Stimulated activated CD8-positive, alpha-beta memory T cell treated with anti-CD3 and anti-CD28 coated beads, Interleukin-7, amount 100 ng/mL, for 1 hour (primary cell): ENCODE measurements at places on chromosomes 1 and 21.

GRCh38 chr1:160576390-160576789, 2.9 kb downstream of the CD84 start:
- no peak for DNase-seq

GRCh38 chr1:56566061-56566744, 13.2 kb downstream of the PLPP3 start:
- no peak for DNase-seq

GRCh38 chr21:43783098-43783700, 6.2 kb upstream of the RRP1 start:
- DNase-seq: no peak

DNA sequence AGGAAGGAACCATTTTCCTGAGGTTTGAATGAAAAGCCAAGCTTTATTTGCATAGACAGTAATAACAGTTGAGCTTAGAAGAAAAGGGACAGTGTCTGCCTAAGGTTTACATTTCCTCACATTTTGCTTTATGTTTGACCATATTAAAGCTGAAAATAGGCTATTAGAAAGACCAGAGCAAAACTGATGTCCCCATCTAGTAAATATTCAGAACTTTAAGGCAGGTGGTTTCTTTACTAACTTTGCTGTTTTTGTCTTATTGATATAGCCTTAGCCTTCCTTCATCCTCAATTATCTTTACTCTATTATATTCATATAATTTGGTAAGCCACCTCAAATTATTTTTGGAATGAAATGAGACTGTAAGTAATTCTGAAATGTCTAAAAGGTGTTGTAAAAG, 53.6 kb upstream of the LAPTM5 start:
- no peak for DNase-seq

GRCh38 chr1:183418696-183419095, 516 bp upstream of the NMNAT2 start:
- DNase-seq: no peak

- no peak for DNase-seq
Observed at GRCh38 chr1:183651612-183652011, 1.5 kb downstream of the APOBEC4 start.

GRCh38 chr1:89167590-89168230, 8.1 kb downstream of the GBP7 start:
- DNase-seq: no peak
